ENCODE measurements at places on chromosomes 7 and 10. TPM values are rescaled to one million over a fixed set of nuclear protein-coding genes. Genes with fewer than 3 reads are reported as not detected.

GRCh38 chr10:77844713-77845445 lies 81.7 kb downstream of the DLG5 start:
- DNase-seq: no peak

DNA sequence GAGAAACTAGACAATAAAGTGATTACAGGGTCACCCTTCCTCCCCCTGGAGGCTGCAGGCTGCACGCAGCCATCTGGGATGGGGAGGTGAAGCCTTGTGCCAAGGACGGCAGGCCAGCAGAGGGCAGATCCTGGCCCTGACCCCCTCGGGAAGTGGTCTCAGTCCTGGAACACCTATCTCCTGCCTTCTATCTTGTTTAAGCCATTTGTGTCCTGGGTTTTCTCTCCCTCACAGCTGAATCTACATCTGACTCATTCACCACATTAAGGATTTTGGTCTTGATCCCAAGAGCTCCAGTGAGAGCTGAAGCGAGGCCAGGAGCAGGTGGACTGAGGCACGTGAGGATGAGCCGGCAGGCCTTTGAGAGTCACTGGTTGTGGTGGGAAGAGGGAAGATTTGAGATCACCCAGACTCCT lies 16.4 kb upstream of the PARP12 start:
- DNase-seq: no peak

GRCh38 chr10:13074563-13075451 lies 25.2 kb upstream of the OPTN start:
- DNase-seq: peak; percentile 69

- no peak for DNase-seq
Observed at GRCh38 chr7:95780665-95781064, 8.3 kb downstream of the DYNC1I1 start.

GRCh38 chr10:3825862-3826351 lies 40.9 kb upstream of the KLF6 start:
- no peak for DNase-seq

GRCh38 chr7:77895905-77896304 lies 97.3 kb downstream of the PHTF2 start:
- no peak for DNase-seq

- no peak for DNase-seq
Observed at GRCh38 chr10:101839416-101840063, 4.1 kb downstream of the KCNIP2 start.

DNA sequence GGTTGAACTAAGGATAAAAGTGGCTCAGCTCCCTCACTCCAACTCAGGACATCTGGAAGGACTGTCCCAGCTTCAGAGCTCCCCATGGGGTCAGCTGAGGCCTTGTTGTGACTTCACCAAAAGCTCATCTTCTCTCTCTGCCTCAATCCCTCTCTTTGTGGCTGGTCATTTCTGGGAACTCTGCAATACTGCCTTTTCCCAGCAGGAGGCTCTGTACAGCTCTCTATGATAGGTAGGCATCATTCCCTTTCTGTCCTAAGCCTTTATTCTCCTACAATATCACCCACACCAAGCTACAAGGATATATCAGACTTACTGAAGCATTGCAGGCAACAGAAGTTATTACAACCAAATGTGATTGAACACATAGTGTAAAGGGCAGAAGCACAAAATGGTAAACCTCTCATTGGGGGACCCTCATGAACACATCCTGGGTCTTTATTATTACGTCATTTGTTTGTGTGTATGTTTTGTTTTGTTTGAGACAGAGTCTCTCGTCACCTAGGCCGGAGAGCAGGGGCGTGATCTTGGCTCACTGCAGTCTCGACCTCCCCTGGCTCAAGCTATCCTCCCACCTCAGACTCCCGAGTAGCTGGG lies 36.7 kb upstream of the PRPS1L1 start:
- no peak for DNase-seq

- peak; percentile 45 for DNase-seq
Observed at GRCh38 chr10:76086761-76087639, 655.6 kb downstream of the LRMDA start.

GRCh38 chr7:70387217-70387616 lies 744.7 kb upstream of the GALNT17 start:
- DNase-seq: no peak

GRCh38 chr7:108059526-108059925 lies 56.6 kb upstream of the LAMB1 start:
- DNase-seq: no peak

GRCh38 chr10:97888641-97889262 lies 39.1 kb downstream of the GOLGA7B start:
- no peak for DNase-seq

GRCh38 chr10:1015688-1016087 lies 10.0 kb downstream of the IDI2 start:
- DNase-seq: no peak

DNA sequence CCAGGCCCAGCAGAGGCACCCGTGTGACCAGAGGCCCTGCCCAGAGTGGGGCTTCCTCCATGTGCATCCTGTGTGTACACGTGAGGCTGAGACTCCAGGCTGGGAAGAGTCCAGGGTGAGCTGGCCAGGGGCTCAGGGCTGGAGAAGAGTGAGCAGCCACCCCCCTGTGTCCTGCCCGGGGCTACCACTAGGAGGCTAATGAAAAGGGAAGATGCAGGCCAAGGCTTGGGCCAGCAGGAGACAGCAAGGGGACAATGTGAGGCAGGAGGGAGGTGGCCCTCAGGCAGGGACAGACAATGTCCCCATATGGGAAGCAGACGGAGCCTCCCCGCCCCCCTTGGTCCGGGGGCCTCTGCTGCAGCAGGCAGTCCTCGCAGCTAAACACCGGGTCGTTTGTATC lies 102.0 kb downstream of the HIF1AN start:
- DNase-seq: no peak

DNA sequence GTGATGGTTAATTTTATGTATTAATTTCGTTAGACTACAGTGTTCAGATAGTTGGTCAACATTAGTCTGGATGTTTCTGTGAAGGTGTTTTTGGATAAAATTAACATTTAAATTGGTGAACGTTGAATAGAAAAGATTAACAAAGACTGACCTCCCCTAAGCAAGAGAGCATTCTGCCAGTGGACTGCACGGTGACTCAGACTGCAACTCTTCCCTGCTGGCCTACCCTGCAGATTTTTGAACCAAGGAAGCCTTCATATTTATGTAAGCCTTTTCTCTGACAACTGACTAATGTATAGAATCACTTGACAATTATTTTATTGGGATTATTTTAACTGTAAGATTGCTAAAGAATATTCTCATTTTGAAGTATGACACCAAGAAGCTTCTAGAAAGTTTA lies 7.9 kb upstream of the ZNF248 start:
- no peak for DNase-seq

IRF5 gene
- polyA plus RNA-seq: 3.1 TPM

PLEKHS1 gene
- 0.10 TPM for polyA plus RNA-seq

CFAP46 gene
- 0.12 TPM for polyA plus RNA-seq

HECW1 gene
- polyA plus RNA-seq: 0.14 TPM

CDHR3 gene
- 14.9 TPM for polyA plus RNA-seq

BMI1 gene
- 47.9 TPM for polyA plus RNA-seq

SCART1 gene
- polyA plus RNA-seq: 1.1 TPM

COL26A1 gene
- 2.4 TPM for polyA plus RNA-seq

ACBD7 gene
- polyA plus RNA-seq: 0.59 TPM

Data from hindlimb muscle (tissue), 1 donor.